ENCODE measurements at places on chromosomes 7 and 10.

GRCh38 chr10:73773152-73773879, 8.5 kb upstream of the CHCHD1 start:
- DNase-seq = no peak

- DNase-seq = no peak
These were observed 154.7 kb upstream of the KAT6B start for GRCh38 chr10:74671716-74672115.

DNA sequence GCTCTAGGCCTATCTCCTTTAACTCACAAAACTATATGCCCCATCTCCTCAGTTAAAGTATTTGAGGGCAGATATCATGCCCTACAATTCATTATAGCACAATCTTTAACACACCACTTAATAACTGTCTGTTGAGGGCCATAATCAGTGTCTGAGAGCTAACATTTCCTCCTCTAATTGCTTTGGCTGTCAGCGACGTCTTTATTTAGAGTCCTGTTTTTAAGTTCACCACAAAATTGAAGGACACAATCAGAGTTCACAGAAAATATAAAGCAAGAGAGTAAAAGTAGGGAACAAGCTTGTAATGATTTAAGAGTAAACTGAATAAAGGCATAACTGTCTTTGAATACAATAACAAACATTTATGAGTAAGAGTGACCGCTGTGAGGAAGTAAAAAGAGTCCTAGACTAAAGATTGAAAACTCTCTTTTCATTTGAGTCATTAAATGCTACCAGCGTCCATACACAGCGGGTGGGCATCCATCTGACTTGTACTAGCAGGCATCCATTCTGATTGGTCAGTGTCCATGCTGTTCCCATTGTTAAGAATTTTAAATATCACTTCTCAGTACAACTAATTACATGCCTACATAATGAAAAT, 38.4 kb upstream of the ABCB4 start:
- DNase-seq = no peak

- no peak for DNase-seq
These were observed 83.5 kb upstream of the CUX1 start for GRCh38 chr7:101733713-101734475.

GRCh38 chr10:70967591-70968587, 79.5 kb upstream of the PCBD1 start:
- no peak for DNase-seq

DNA sequence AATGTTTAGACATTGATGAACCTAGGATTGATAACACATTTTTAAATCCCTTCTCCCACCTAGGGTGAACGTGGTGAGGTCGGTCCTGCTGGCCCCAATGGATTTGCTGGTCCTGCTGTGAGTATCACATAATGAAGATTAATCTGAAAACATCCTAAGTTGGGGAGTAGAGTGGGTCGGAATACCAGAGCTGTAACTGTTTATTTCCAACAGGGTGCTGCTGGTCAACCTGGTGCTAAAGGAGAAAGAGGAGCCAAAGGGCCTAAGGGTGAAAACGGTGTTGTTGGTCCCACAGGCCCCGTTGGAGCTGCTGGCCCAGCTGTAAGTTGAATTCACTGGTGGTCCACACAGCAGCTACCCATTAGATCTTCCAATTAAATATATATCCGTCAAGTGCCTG, 25.6 kb downstream of the COL1A2 start:
- DNase-seq = no peak

GRCh38 chr10:105973902-105974301, 1190.6 kb downstream of the SORCS1 start:
- DNase-seq = no peak

DNA sequence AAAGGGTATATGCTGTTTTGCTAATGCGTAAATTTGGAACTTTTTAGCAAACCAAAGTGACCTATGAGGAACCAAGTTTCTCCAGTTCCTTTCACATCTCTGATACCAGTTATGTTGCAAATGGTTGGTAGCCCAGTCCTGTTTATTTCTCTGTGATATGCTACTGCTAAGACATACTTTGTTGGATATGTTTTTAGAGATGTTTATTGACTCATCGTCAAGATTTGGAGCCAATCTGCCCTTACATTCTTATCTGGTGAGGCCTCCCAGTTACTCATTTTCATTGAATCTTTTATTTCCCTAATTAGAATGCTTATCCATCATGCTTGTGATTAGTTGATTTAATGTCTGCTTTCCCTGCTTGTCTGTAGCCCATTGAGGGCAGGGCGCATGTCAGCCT, 58.9 kb downstream of the LRGUK start:
- DNase-seq = no peak

DNA sequence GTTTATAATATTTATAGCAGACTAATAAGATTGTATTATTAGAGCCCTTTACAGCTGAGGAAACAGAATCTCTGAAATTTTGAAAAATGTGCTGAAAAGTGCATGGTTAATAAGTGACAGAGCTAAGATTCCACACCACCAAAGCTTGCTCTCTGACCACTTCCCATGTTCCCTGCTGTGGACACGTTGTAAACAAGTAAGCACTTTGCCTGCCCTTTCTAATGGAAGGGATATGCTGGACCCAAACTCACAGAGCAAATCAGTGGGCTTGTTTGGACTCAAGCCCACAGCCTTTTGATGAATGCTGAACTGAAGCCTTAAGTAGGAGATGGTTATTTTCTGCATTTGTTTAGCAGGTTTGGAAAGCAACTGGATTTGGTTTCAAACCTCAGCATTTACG, 214.0 kb upstream of the TMEM72 start:
- DNase-seq = no peak

- no peak for DNase-seq
These were observed 28.5 kb upstream of the TRIM24 start for GRCh38 chr7:138431517-138431916.

- DNase-seq = no peak
These were observed at the start of gene SLC16A9 for GRCh38 chr10:59709395-59710125. SLC16A9 (minus strand) TSS chr10:59709850; CDS start chr10:59684291, 25,559 bp downstream.

DNA sequence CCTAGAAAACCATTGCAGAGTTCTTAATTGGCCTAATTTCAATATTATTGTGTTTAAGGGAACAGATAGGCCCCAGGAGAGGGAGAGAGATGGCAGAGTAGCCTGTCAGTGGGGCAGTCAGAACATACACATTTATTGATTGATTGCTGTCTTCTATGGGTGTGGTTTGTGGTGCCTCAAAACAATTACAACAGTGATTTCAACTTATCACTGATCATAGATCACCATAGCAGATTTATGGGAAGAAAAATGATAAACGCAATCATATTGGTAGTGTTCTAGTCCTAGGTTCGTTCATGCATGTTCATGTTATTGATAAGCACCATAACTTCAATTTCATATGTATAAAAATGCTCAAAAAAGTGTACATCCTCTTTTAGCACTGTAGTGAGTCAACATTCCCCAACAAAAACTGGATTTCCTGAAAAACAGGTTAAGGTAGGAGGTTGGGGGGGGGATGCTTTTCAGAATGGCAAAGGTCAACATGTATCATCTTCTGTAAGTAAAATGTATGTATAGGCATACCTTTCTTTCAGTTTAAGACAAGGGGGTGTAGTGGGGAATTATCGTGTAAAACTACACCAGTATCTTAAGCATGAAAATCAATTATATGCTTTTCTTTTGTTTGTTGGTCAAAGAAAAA, 1.1 kb upstream of the TNKS2 start:
- no peak for DNase-seq

All from stimulated activated CD8-positive, alpha-beta memory T cell treated with anti-CD3 and anti-CD28 coated beads, Interleukin-15, amount 100 ng/mL, for 24 hours (primary cell).